Stimulated activated CD8-positive, alpha-beta memory T cell treated with anti-CD3 and anti-CD28 coated beads, Interleukin-7, amount 100 ng/mL, for 1 hour (primary cell): ENCODE measurements at places on chromosomes 11 and 22.

GRCh38 chr11:134581966-134582769, 170.1 kb upstream of the B3GAT1 start:
- no peak for DNase-seq

DNA sequence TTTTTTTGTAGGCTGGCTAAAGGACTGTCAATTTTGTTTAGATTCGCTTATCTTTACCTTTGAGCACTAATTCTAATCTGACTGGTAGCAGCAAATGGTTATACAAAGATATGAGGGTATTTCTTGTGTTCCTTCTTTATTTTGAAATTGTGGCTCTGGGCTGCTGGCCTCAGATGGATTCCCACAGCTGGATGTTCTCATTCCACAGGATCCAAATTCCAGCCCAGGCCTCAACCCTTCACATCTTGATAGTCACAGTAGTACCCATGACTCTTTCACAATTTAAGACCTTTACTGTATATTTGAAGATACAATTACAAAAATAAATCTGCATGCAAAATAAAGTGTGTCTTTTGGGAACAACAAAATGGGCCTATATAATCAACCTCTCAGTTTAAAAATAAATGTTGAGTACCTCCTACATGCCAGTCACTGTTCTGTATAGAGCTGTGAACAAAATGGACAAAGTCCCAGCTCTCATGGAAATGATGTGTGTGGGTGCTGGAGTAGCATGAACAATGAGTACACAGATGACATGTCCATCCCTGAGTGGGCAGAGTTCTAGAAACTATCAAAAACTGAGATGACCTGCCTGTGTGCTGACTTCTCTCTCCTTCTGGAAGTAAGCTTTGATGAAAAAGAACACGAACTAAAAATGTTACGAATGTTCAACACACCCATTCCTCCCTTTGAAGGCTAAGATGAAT, 51.7 kb upstream of the FBXO3 start:
- no peak for DNase-seq

DNA sequence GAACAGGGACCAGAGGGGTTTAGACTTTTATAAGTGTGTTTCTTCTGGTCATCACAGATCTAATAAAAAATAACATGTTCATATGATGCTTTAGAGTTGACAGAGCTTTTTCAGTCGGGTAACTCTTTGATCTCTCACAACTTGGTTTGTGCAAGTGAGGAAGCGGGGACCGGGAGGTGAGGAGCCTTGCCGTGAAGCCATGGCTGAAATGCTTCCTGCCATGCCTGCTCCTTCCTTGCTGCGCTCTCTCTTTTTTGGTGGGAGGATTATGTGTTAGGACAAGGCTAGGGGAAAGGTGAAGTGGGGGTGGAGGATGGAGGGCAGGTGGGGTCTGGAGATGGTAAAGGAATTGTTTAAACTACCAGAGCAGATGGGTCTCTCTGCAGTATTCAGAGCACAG, 23.8 kb downstream of the TEAD1 start:
- DNase-seq, result no peak

GRCh38 chr22:48709976-48710375, 1117.7 kb downstream of the BRD1 start:
- no peak for DNase-seq

DNA sequence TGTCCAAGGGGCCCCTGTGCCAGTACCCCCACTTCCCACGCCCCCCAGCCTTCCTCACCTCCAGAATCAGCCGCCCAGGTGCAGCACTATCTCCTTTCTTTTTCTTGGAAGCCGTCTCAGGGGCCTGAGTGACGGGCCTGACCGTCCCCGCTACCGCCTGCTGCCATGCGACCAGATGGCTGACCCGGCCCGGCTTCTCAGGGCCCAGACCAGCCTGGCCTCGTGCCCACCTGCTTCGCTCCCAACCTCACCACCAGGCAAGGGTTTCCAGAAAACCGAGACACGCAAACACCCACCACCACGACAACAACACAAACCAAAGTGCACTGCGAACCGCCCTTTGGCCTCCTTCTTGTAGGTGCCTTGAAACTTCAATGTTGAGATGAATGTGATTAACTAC, 39.1 kb downstream of the MACROD1 start:
- DNase-seq, result no peak

DNA sequence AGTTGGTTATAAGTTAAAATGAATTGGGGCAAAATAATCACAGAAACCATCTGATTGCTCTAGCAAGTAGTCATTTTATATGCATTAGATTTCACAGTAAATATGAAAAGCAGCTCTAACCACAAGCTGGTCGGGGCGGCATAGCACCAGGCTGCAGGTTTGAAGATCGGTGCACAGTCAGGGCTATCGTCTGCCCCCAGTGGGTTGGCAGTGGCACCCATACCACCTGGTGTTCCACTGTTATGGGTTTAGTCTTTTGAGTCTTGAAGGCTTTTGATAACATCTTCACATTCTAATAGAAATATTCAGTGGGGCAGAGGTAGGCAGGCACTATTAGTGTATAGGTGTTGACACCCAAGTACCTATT, 62.1 kb downstream of the GRK3 start:
- DNase-seq, result no peak

- DNase-seq, result no peak
Measured at GRCh38 chr11:46642627-46643335, 25.4 kb downstream of the ATG13 start.

- DNase-seq, result no peak
Measured at GRCh38 chr11:94673951-94674491, 94.1 kb upstream of the AMOTL1 start.

- DNase-seq, result no peak
Measured at GRCh38 chr11:95248666-95249467, 17.9 kb upstream of the SESN3 start.

DNA sequence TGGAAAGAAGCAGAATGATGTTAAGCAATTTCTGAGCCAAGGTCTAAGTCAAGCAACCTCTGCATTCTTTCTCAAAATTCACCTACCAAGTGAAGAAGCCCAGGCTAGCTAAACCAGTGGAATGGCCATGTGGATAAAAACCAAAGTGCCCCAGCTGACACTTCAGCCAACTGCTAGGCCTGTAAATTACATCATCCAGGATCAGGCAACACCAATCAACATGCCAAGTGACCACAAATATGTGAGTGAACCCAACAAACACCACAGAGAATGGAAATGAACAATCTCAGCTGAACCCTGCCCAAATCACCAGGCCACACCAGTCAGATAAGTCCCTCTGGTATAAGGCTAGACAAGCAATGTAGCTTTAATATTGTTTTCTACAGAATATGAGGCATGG, 25.1 kb upstream of the FJX1 start:
- no peak for DNase-seq

DNA sequence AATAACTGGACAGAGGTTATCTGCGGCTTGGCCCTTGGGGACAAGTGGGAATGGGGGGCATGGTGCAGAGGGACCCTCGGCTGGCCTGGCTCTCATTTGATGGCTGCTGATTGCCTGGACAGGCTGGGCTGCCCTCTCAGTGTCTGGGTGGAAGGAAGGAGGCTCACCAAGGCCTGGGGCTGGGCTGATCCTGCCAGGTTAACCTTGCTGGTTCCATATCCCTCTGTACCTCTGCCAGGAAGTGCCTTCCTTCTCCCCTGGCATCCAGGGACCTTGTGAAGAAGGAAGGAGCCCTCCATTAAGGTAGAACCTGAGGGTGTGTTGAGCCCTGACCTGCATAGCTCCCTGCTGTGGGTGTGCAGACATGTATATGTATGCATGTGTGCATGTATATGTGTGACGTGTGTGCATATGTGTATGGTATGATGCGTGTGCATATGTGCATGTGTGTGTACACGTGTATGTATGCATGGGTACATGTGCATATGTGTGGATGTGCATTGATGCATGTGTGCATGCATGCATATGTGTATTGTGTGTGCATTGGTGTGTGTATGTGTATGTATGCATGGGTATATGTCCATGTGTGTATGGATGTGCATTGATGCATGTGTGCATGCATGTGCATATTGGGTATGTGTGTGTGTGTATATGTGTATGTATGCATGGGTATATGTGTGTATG, 433.9 kb downstream of the TBC1D22A start:
- no peak for DNase-seq

DNA sequence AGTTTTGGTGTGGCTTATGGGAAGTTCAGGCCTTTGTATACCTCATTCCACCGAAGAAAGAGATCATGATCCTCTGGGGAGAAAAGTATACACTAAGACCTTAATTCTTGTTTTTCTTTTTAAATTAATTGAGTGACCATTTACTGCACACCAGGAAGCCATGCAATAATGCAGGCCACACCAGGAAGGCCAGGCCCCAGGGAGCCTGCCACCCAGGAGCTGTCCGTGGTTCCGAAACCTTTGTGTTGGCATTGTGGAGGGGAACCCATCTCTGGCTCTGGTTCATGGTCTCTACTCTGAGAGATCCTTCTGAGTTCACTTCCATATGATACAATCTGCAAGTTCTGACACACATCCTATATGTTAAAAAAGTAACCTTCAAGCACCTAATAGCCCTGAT, 291.8 kb downstream of the MIAT start:
- no peak for DNase-seq

DNA sequence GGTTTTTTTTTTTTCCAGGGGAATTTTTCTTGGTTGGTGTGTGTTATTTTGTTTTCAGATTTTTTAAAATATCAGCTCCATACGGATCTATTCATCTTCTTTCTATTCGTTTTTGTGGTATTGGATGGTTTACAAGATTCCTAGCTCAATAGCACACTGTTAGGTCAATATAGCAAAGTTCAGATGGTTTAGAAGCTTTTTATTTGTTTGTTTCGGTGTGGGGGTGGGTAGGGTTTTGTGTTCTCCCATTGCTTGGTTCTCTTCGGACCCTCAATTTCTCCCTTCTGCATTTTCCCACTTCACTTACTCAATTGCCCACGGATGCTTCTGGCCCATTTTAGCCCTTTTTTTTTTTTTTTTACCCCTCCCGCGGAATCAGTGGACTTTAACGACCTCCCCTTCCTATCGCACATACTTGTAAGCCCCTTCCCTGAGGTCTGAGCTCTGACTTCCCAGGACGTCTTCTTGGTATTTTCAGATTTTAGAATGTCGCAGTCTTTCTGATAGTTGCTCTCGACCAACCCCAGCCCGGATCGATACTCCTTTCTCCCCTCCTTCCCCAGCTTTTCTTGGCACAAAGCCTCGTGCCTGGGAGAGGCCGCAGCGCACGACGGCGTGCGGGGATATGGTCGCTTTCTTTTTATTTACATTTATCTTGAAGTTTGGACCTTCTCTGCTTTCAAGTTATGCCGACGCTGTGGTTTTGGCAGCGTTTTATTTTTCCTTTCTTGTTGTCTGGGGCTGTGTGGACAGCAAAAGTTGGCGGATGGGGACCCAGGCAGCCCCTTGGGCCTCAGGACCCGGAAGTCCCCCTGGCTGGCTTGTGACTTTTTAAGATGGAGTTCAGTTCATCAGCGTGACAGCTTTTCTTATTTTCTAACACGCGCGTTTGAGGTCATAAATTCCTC, 4.4 kb upstream of the SPDYC start:
- DNase-seq, result no peak

DNA sequence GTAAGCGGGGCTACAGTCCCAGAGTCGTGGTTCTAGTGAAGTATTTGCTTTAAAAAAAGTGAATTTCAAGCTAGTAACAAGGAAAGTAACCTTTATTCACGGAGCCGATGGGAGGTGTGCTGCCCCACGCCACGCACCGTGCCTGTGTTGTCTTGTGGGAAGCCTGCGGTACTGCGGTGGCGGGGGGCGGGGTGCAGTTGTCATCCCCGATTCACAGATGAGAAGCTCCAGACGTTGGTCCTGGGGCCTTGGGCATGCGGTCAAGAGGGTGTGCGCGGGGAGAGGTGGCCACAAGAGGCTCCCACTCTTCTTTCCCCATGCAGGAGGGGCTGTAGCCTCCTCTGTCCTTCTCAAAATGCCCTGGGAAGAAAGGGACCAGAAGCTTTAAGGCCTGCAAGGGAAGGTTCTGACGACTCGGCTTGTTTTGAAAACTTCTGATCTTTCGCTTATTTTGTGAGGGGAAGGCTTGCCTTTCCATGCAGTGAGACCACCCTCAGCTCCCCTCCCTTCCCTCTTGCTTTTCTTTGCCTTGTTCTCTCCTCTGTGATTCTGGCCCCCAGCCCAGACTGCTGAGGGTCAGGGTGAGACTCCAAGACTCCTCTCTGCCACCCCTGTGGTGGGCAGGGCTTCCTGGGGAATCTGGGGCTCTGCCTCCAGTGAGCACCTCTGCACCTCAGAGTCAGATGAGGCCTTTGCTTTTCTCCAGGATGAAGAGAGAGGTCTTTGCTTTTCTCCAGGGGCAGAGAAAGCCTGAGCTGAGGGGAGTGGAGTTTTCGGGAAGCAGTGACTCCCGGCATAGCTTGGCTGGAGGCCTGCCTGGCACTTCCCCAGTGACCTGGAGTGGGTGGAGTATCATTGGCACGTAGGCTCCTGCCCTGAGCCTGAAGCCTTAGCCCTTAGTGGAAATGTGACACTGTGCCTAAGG, 6.2 kb downstream of the GLB1L3 start:
- DNase-seq, result no peak
